Testis (tissue), 5 donors: ENCODE measurements at places on chromosomes 7 and 10. TPM values are rescaled to one million over a fixed set of nuclear protein-coding genes. Genes with fewer than 3 reads are reported as not detected.

Gene SNX8
- 50.9 TPM for total RNA-seq

Gene AGAP5
- total RNA-seq: 20.3 TPM

Gene HELLS
- total RNA-seq: 47.4 TPM

Gene ZPBP
- 67.0 TPM for total RNA-seq

Gene PNLIPRP2
- not detected for total RNA-seq

Gene SCART1
- 11.6 TPM for total RNA-seq

DNA sequence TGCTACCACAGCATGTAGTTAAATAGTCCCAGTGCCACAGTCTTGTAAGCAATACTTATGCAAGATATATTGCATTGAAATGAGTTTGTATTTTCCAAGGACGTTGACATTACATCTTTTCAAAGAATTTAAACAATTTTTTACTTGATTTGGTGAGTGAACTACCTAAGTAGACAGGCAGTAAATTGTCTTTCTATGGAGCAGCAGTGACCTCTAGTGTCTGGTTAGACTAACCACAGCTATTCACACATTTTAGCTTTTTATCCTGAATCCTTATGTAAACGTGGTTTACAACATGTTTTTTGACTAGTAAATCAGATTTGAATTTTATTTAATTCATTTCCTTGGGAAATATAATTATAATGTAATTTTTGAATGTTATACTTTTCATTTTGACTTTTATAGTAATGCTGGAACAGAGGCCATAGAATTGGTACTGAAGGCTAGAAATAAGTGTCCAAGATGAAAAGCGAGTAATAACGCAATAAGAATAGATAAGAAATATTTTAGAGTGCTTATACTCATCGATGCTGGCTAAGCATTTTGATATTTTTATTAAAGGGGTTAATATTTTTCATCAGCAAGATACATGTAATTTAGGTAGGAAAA is 5.6 kb downstream of the LRRTM3 start:
- DNase-seq: no peak

- no peak for DNase-seq
Observed at GRCh38 chr7:42414028-42414427, 177.0 kb upstream of the GLI3 start.

- DNase-seq: no peak
Observed at GRCh38 chr7:50371551-50372021, 67.1 kb downstream of the IKZF1 start.

GRCh38 chr10:80275756-80276155 is 13.7 kb downstream of the MAT1A start:
- DNase-seq: no peak

GRCh38 chr7:120933475-120933874 is 17.1 kb upstream of the ING3 start:
- DNase-seq: no peak

DNA sequence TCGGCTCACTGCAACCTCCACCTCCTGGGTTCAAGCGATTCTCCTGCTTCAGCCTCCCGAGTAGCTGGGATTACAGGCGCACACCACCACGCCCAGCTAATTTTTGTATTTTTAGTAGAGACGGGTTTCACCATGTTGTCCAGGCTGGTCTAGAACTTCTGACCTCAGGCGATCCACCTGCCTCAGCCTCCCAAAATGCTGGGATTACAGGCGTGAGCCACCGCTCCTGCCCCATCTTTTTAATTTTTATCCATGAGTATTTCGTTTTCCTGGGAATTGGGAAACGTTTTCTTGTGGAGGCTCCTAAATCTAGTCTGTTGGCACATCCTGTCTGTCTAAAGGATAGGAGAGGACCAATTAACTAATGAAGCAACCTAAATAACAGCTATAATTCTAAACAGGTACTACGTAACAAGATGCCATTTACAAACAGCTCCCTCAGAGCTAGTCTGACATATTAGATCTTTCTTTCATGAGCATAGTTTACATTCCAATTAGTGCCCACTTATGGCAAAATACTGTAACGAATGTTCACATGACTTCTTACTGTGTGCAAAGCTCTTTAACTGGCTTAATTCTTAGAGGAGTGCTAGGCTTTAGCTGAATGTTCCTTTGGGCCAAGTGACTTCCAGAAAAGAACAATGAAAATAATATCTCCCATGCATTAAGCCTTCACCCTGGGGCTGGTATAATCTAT is 151.0 kb upstream of the YAE1 start:
- no peak for DNase-seq

GRCh38 chr10:4061441-4061951 is 276.5 kb upstream of the KLF6 start:
- peak; percentile 77 for DNase-seq

- no peak for DNase-seq
Observed at GRCh38 chr7:45215601-45216062, 58.0 kb downstream of the RAMP3 start.

- DNase-seq: no peak
Observed at GRCh38 chr10:21737106-21737505, 203.1 kb downstream of the MLLT10 start.

- DNase-seq: no peak
Observed at GRCh38 chr7:123352973-123353372, 153.2 kb upstream of the SLC13A1 start.

- DNase-seq: no peak
Observed at GRCh38 chr10:52019077-52019555, 295.0 kb upstream of the DKK1 start.

DNA sequence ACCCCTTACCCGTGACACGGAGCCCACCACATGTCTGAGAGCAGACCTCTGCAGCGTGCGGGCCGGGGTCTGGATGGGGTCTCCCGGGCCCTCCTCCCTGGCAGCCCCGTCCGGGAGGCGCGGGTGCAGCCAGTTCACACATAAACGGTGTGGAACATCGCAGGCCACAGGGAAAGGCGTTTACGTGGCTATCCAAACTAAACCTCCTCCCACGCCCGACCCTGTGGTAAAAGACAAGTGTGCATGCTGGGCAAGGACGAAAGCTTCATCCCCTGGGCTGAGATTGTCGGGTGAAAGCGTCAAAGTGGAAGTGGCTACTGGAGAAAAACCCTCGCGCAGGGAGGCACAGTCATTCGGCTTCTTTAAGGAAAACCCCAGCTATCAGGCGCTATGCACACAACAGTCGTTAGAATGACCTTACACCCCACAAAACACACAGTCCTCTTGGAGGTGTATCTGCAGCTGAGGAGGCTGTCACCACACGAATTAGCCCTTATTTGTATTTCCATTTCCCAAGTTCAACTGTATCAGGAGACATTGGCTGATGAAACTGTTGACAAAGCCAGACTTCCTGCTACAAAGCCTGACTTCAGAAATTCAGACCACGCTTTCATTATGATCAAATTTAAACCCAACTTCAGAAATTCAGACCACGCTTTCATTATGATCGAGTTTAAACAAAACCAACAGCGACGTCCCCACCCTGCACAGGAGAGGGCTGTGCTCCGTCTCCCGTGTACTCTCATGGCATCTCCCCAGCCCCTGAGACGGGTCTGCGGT is 15.3 kb downstream of the GPER1 start:
- no peak for DNase-seq
